Right kidney (tissue), 9 donors: ENCODE measurements at places on chromosomes 5 and 9.

DNA sequence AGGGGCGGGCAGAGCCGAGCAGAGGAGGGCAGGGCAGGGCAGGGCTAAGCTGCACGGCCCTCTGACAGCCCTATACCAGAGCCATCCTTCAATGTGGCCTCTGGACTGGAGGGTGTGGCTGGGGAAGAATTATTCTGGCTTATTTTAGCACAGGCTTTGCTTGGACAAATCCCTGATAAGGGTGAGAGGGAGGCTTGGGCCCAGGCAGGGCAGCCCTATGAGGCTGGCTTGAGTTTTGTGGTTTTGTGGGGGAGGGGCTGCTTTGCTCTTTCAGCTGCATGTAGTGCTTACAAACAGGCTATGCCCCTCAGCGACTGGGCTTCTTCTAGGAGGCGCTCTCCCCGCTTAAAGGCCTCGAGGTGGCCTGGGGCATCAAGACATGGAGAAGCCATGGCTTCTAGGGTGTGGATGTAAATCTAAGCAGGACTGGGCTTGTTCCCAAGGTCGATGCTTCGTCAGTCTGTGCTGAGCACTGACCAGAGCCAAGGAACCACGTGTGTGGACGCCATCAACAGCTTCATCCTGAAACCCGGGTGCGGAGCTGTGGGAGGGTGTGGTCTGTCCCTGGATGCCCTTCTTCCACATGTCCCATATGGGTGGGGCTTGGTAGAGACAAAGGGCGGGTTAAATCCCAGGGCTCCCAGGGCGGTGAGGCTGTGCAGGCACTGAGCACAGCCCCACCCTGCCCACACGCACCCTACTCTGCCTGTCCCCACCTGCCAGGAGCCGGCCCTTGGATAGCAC is 45.7 kb upstream of the IPPK start:
- DNase-seq: no peak

GRCh38 chr9:121924700-121925099 is 168.4 kb downstream of the TTLL11 start:
- no peak for DNase-seq

DNA sequence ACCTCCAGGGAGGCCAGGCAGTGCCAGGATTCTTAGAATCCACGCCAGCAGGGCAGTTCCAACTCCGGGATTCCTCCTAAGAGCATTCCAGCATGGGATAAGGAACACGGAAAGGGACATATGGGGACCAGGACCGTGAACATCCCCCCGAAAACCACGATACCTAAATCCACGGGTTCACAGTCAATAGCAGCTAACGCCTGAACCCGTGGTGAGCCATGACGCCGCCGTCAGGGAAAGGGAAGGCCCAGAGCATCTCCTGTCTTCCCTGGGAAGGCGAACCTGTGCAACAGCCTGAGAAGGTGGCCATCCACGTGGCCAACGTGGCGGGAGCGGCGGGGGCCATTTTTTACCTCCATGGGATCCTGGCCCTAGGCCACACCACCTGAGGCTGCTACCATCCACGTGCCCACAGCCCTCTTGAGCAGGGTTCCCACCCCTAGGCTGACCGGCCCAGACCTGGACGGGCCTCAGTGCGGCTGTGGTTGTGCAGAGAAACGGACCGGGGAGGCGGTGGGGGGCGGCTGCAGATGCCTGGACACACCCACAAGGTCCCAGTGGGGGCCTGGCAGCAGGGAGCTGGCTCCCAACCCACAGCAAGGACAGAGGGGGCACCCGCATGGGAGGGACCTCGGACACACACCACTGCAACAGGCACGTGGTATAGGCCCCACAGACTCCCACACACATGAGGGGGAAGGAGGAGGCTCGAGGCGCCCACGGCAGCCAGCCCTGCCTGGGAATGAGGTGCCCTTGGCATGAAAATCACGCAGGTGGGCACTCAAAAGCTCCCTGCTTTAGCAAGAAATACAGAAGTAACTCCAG is 42.8 kb downstream of the SLC12A7 start:
- DNase-seq: no peak

GRCh38 chr9:102842423-102842822 is 152.7 kb upstream of the CYLC2 start:
- no peak for DNase-seq

DNA sequence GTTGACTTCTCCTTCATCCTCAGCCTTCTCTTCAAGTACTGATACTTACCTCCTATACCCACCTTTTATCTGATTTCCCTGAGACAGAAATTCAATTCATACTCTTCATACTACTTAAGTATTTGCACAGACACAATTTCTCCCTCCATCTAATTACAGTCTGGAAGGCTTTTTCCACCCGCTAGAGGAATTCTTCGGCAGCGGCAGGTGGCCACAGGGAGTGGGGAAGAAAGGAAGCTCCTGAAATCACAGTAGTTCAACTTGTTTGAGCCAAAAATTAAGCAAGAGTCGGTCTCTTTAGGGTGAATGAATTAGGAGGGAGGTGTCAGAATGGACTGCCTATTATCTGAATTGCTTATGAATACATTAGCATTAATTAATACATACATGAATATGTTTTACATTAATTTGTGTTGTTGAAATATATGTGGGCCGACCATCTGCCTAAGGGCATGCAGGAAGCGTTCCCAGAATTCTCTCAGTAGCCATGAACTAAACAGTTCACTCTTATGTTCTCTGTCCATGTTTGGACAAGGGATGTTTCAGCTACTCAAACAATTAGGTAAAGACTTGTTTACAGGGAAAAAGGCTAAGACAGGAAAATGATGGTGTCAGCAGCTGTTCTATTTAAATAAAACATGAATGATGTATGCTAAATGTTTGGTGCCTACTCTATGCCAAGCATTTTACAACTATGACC is 101.4 kb upstream of the SMARCA2 start:
- no peak for DNase-seq

DNA sequence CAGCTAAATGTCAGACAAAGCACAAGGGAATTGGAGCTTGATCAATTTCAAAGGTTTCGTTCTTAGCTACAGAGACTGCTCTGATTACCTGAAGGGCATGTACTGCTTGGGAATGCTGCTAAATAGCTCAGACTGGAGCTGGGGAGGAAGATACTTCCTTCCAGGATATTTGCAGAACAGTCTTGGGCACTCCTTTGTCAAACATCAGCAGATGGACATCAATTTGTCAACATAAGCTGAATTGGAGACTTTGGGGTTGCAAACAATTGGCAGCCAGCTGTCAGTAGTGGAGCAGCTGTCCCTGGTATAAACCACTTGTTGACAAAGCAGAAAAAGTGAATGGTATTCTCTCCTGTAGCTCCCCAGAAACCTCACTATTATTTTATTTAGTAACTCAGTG is 182.0 kb downstream of the CCDC192 start:
- DNase-seq: no peak
